Kidney (tissue), 22 donors: ENCODE measurements at places on chromosomes 6 and 20.

DNA sequence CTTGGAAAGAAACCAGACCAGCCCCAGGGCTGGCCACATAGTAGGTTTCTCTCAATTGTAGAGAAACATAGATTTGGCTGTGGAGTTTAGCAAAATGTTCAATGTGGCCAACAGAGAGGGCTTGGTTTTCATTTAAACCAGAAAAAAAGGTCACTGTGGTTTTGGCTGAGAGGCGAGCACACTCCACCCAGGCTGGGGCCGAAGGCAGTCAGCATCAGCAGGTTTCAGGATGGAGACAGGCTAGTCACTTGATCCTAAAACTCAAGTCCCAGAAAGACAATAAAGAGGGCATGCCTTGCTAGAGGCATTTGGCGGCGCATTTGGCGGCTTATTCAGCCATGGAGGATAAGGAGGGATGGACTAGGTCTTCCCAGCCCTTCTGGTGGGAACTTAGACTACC is 73.1 kb downstream of the PRND start:
- no peak overlapping the region for H3K27ac ChIP-seq
- no peak for DNase-seq
- H3K4me1 ChIP-seq = no peaks in the 10 kb centered on the region
- no peak overlapping the region for H3K4me3 ChIP-seq
- no peaks in the 10 kb centered on the region for H3K27me3 ChIP-seq
- no peaks in the 10 kb centered on the region for H3K36me3 ChIP-seq

GRCh38 chr20:12798286-12798685 is 210.5 kb upstream of the SPTLC3 start:
- H3K4me1 ChIP-seq = no peaks in the 10 kb centered on the region
- H3K27me3 ChIP-seq = no peaks in the 10 kb centered on the region
- H3K36me3 ChIP-seq = no peaks in the 10 kb centered on the region
- no peak overlapping the region for H3K4me3 ChIP-seq
- H3K27ac ChIP-seq = no peak overlapping the region

GRCh38 chr20:41697861-41698559 is 79.8 kb upstream of the CHD6 start:
- H3K27me3 ChIP-seq = no peaks in the 10 kb centered on the region
- no peaks in the 10 kb centered on the region for H3K4me1 ChIP-seq
- no peaks in the 10 kb centered on the region for H3K36me3 ChIP-seq
- no peak overlapping the region for H3K27ac ChIP-seq
- DNase-seq = peak; percentile 45

GRCh38 chr20:37209661-37210314 is 30.4 kb upstream of the MROH8 start:
- H3K4me1 ChIP-seq = no peaks in the 10 kb centered on the region
- H3K27me3 ChIP-seq = no peaks in the 10 kb centered on the region
- no peak for DNase-seq
- H3K4me3 ChIP-seq = no peak overlapping the region

DNA sequence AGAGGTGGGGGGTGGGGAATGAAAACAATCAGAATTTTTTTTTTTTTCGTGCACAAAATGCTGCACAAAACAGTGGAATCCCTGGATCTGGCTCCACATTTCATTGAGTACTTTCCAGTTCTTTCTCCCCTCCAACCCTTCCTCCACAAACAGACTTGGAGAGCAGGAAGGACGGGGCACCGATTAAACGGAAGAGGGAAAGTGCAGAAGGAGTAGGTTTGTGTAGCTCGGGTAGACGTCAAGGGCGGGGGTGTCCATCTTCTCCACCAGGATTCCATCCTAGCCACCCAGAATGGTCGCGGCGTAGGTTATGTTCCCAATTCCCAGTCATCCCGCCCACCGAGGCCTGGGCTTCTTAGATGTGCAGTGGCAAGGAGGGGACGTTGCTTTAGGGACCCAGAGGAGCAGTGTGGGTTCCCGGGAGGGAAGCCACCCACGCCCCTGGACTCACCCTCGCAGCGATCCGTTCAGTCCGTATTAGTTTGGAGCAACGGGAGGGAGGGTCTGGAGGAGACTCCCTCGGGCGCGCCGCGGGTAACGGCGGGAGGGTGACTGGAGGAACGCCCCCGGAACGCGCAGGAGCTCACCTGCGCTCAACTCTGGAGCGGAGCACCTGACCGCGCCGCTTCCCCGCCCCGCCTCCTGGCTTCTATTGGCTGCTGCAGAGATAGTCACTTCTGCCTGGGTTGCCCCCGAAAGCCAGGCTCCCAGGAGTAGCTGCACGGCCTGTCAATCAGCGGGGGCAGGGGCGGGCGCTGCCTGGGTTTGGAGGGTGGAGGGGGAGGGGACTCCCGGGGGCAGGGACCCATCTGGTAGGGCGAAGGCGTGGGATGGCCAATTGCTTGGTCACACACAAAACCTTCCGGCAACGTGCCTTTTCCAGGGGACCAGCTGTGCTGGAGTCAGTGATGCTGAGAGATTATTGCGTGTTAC is at the start of gene ENPP5:
Gene ENPP5 (minus strand): TSS at position 624 of the 933 bp plus-strand sequence. CDS start 2,718 bp downstream, outside the sequence.
- peak within 1 kb of the TSS; percentile 98 for H3K4me3 ChIP-seq
- no peaks in the 10 kb centered on the region for H3K4me1 ChIP-seq
- H3K27ac ChIP-seq = peak within 1 kb of the TSS; percentile 32
- no peaks in the 10 kb centered on the region for H3K27me3 ChIP-seq
- no peaks in the 10 kb centered on the region for H3K36me3 ChIP-seq

GRCh38 chr6:40263970-40264369 is 323.2 kb downstream of the LRFN2 start:
- H3K4me3 ChIP-seq = no peak overlapping the region
- H3K27ac ChIP-seq = no peak overlapping the region
- DNase-seq = no peak
- no peaks in the 10 kb centered on the region for H3K36me3 ChIP-seq

DNA sequence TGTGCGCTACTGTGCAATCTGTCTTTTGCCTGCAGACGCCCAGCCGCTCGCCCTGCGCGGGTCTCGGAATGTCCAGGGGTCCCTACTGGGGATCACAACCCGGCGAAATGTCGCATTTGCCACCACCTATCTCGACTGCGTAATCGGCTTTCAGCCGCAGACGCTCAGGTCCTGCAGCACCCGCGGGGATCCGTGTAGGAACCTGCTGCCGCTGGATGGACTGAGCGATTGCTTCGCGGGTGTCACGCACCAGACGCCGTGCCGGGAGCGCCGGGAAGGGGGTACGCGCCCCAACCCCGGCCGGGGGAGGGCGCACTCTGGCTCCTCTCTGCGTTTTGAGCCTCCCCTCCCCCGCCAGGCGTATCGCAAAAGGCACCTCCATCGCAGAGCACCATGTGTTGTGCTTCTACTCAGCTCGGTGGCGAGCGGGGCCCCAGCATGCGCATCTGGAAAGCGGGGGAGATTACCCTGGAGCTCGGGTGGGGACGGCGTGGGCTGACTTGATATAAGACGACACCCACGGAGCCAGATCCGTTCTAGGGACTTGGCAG is 747 bp upstream of the PTPRA start:
- peaks cover 25% of the 10 kb centered on the region for H3K4me1 ChIP-seq
- H3K4me3 ChIP-seq = peak overlapping the region; percentile 58
- peaks cover 7% of the 10 kb centered on the region for H3K27me3 ChIP-seq
- peak; percentile 89 for DNase-seq
- H3K27ac ChIP-seq = no peak overlapping the region

- no peak for DNase-seq
- H3K27me3 ChIP-seq = no peaks in the 10 kb centered on the region
- H3K36me3 ChIP-seq = no peaks in the 10 kb centered on the region
Observed at GRCh38 chr6:76230711-76231110, 158.2 kb upstream of the IMPG1 start.

GRCh38 chr6:4612636-4613171 is 163.5 kb upstream of the CDYL start:
- no peaks in the 10 kb centered on the region for H3K27me3 ChIP-seq
- H3K36me3 ChIP-seq = no peaks in the 10 kb centered on the region
- no peak for DNase-seq
- no peak overlapping the region for H3K27ac ChIP-seq
- no peaks in the 10 kb centered on the region for H3K4me1 ChIP-seq
- no peak overlapping the region for H3K4me3 ChIP-seq

- no peak overlapping the region for H3K27ac ChIP-seq
- H3K36me3 ChIP-seq = no peaks in the 10 kb centered on the region
- no peaks in the 10 kb centered on the region for H3K4me1 ChIP-seq
- DNase-seq = no peak
Observed at GRCh38 chr6:29685718-29686326, 4.9 kb upstream of the ZFP57 start.

DNA sequence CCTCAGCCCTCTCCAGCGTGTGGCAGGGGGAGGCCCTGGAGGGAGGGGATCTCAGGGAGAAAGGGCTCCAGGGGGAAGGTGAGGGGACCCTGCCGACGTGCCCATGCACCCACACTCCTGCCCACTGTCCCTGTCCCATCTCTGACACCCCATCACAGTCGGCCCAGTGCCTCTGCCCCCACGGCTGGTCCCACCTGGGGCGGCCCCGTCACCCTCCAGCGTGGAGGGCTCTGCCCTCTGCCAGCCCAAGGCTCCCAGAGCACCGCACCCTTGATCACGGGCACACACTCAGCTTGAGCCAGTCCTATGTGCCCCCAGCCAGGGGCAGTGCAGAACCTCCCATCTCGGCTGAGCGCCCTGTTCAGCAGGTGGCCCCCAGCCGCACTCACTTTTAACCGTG is 9.2 kb downstream of the SLC4A11 start:
- H3K27me3 ChIP-seq = no peaks in the 10 kb centered on the region
- DNase-seq = no peak
- no peaks in the 10 kb centered on the region for H3K36me3 ChIP-seq
- no peak overlapping the region for H3K27ac ChIP-seq
- H3K4me1 ChIP-seq = no peaks in the 10 kb centered on the region
- no peak overlapping the region for H3K4me3 ChIP-seq

DNA sequence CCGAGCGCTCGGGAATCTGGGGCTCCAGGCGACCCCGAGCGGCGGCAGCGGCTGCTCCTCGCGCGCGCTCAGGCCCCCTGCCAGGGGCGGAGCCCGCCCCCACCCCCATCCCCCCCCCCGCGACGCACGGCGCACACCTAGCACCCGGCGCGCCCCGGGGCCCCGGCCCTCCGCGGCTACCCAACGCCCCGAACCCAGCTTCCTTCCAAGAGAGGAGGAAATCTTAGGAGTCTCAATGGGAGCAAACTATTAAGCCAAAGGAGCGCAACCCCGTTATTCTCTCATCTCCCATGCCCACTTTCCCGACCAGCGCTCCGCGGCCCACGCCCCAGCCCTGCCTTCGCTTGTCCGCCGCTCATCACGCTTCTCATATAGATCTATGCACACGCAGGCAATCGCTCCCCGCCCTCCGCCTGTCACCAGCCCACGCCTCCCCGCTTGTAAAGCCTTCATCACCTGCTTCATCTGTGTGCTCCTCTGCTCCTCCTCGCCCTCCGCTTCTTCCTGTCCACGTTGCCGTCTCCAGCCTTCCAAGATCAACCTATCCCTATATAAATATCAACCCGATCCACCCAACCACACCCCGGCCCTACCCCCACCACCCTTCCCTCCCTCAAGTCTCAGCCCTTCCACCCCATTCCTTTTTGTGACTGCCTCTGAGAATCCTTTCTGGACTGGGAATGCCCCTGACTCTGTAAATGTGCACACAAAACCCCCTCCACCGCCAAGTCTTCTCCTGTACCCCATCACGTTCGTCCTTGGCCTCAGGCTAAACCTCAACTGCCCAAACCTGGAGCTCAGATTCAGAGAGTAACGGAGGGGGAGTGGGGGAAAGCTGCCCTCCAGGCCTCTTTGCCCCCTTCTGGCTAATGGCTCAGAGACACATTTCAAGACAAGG is at the start of gene DLK2:
Gene DLK2 (minus strand): TSS at position 18 of the 898 bp plus-strand sequence. CDS start 723 bp downstream, outside the sequence.
- peak within 1 kb of the TSS; percentile 51 for H3K4me3 ChIP-seq
- peaks cover 3% of the 10 kb centered on the region for H3K27me3 ChIP-seq
- peaks cover 4% of the 10 kb centered on the region for H3K36me3 ChIP-seq
- DNase-seq = no peak

GRCh38 chr6:133630651-133631050 is 258.3 kb upstream of the TCF21 start:
- no peak for DNase-seq
- no peaks in the 10 kb centered on the region for H3K27me3 ChIP-seq
- H3K36me3 ChIP-seq = no peaks in the 10 kb centered on the region

GRCh38 chr6:108805611-108806167 is 42.5 kb upstream of the ARMC2 start:
- H3K4me3 ChIP-seq = no peak overlapping the region
- peaks cover 5% of the 10 kb centered on the region for H3K4me1 ChIP-seq
- H3K27me3 ChIP-seq = no peaks in the 10 kb centered on the region
- DNase-seq = no peak
- peak overlapping the region; percentile 20 for H3K27ac ChIP-seq

- H3K4me1 ChIP-seq = no peaks in the 10 kb centered on the region
- no peak for DNase-seq
- no peaks in the 10 kb centered on the region for H3K36me3 ChIP-seq
- H3K27me3 ChIP-seq = no peaks in the 10 kb centered on the region
- H3K27ac ChIP-seq = no peak overlapping the region
- H3K4me3 ChIP-seq = no peak overlapping the region
Observed at GRCh38 chr6:106247293-106247692, 78.3 kb downstream of the ATG5 start.

DNA sequence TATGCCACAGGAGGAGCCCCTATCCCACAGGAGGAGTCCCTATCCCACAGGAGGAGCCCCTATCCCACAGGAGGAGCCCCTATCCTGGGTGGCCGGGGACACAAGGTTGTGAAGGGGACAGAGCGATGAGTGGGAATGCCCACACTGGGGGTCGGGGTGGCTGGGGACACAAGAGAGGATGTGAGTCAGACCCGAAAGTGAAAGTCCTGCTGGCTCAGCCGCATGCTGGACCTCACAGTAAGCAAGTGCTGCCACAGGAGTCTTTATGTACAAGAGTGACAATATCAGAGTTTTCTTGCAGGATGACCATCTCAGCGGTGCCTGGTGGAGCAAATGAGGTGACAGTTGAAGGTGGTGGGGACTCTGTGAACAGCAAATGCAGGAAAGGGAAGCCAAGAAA is 93.7 kb downstream of the PSMB1 start:
- no peaks in the 10 kb centered on the region for H3K36me3 ChIP-seq
- H3K4me1 ChIP-seq = no peaks in the 10 kb centered on the region
- no peak overlapping the region for H3K27ac ChIP-seq
- DNase-seq = no peak
- peak overlapping the region; percentile 19 for H3K4me3 ChIP-seq
- no peaks in the 10 kb centered on the region for H3K27me3 ChIP-seq

DNA sequence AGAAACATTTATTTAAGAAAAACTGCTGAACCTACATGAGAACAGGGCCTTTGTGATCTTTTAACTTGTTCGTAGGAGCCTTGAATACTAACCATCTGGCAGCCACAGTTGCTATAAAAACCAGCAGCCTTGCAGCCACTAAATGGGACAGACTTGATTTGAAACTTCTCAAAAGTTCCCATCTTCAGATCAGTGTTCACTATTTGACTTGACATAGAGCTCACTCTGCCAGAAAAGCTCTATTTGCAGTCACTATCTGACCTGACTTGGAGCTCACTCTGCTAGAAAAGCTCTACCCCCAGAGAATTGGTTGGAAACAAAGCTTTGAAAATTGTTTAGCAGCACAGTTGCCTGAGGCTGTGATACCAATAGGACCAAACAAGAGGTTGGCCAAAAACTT is 119.3 kb upstream of the F13A1 start:
- no peaks in the 10 kb centered on the region for H3K36me3 ChIP-seq
- H3K4me3 ChIP-seq = no peak overlapping the region
- no peak overlapping the region for H3K27ac ChIP-seq
- H3K4me1 ChIP-seq = no peaks in the 10 kb centered on the region
- no peaks in the 10 kb centered on the region for H3K27me3 ChIP-seq
